Purkinje cell (primary cell): ENCODE measurements at places on chromosomes 1 and 21. TPM values are rescaled to one million over a fixed set of nuclear protein-coding genes. Genes with fewer than 3 reads are reported as not detected.

The C4BPA gene
- polyA plus RNA-seq: 0.11 TPM in 1 of 2 replicates, not detected in the other

The MX2 gene
- polyA plus RNA-seq: not detected in 2 replicates

The MROH7 gene
- polyA plus RNA-seq: 0.11 and 1.2 TPM in 2 replicates

The CC2D1B gene
- polyA plus RNA-seq: 0.92 and 2.0 TPM in 2 replicates

The COL16A1 gene
- polyA plus RNA-seq: 0.13 and 1.6 TPM in 2 replicates

The SYT2 gene
- 21.8 and 30.2 TPM in 2 replicates for polyA plus RNA-seq

The GSTM5 gene
- 13.3 and 30.1 TPM in 2 replicates for polyA plus RNA-seq

The SLC1A7 gene
- not detected in 2 replicates for polyA plus RNA-seq

The GJA8 gene
- not detected in 2 replicates for polyA plus RNA-seq

The FCRL1 gene
- not detected in 2 replicates for polyA plus RNA-seq

The AK5 gene
- 17.3 and 62.7 TPM in 2 replicates for polyA plus RNA-seq

The MSH4 gene
- polyA plus RNA-seq: 0.11 and 0.35 TPM in 2 replicates

The DCDC2B gene
- polyA plus RNA-seq: not detected in 2 replicates

The SPRR2E gene
- not detected in 2 replicates for polyA plus RNA-seq

The ATP8B2 gene
- 2.0 and 2.6 TPM in 2 replicates for polyA plus RNA-seq

The USF1 gene
- 0.36 and 1.1 TPM in 2 replicates for polyA plus RNA-seq

The TTC13 gene
- polyA plus RNA-seq: 8.3 and 9.9 TPM in 2 replicates

The IGSF21 gene
- polyA plus RNA-seq: 43.3 and 45.7 TPM in 2 replicates

The RGS1 gene
- polyA plus RNA-seq: not detected in 2 replicates

The ABCA4 gene
- polyA plus RNA-seq: not detected in 2 replicates

The CYP4X1 gene
- polyA plus RNA-seq: 30.0 and 42.0 TPM in 2 replicates

The RNU1-1 gene
- polyA plus RNA-seq: not detected in 2 replicates

The KCNC4 gene
- 0.03 and 1.9 TPM in 2 replicates for polyA plus RNA-seq

The CFHR3 gene
- not detected in 2 replicates for polyA plus RNA-seq

The OR2W3 gene
- polyA plus RNA-seq: not detected in 2 replicates

The BACE2 gene
- polyA plus RNA-seq: 0.78 and 1.7 TPM in 2 replicates

The NCF2 gene
- not detected in 2 replicates for polyA plus RNA-seq

The PIGP gene
- polyA plus RNA-seq: 545 and 584 TPM in 2 replicates

The LCE2A gene
- not detected in 2 replicates for polyA plus RNA-seq

The ZBTB8B gene
- 0.77 and 1.6 TPM in 2 replicates for polyA plus RNA-seq

The C1orf141 gene
- not detected in 2 replicates for polyA plus RNA-seq

The CFAP141 gene
- not detected in 2 replicates for polyA plus RNA-seq

The TINAGL1 gene
- polyA plus RNA-seq: not detected in 2 replicates

The GPR89B gene
- polyA plus RNA-seq: 66.7 and 96.6 TPM in 2 replicates

The FLG2 gene
- not detected in 2 replicates for polyA plus RNA-seq

The RAB7B gene
- polyA plus RNA-seq: not detected in 2 replicates

The RAP1A gene
- 43.6 and 44.9 TPM in 2 replicates for polyA plus RNA-seq

The NOTCH2 gene
- 6.9 and 9.3 TPM in 2 replicates for polyA plus RNA-seq
